ENCODE measurements at places on chromosomes 1 and 21. TPM values are rescaled to one million over a fixed set of nuclear protein-coding genes. Genes with fewer than 3 reads are reported as not detected.

Gene TSACC
- not detected for total RNA-seq

Gene ACTN2
- total RNA-seq: not detected

- H3K4me3 ChIP-seq: no peak overlapping the region
- no peaks in the 10 kb centered on the region for H3K36me3 ChIP-seq
- peaks cover 3% of the 10 kb centered on the region for H3K4me1 ChIP-seq
- no peak overlapping the region for H3K27ac ChIP-seq
Observed at GRCh38 chr1:171913385-171913784, 72.1 kb downstream of the DNM3 start.

DNA sequence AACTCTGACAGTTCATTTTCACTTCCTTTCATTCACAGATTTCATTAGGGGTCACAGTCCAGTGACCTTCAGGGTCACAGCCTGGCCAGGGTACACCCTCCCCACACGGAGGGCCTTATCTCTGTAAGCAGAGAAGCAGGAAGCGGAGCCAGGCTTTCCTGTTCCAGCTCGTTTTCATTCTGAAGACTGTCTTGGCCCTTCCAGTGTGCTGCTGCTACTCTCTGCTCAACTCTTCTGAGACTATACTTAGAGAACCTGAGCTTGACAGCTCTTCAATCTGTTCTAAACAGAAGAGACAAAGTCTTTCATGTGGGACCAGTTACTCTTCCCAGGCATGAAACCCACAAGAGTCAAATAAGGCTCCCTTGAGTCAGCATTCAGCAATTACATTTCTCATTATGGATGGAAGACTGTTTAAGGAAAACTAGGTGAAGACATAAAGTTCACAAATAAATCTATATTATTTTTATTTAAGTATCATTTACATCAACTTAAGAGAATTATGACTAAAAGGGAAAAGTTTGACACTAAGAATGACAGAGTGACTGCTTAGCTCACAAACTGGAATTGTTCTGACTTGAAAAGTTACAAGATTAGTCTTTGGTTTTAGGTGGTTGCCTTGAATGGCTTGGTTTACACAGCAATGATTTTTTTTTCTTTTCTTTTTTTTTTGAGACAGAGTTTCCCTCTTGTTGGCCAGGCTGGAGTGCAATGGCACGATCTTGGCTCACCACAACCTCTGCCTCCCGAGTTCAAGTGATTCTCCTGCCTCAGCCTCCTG is 4.8 kb upstream of the TDRD10 start:
- H3K36me3 ChIP-seq: no peaks in the 10 kb centered on the region
- H3K4me3 ChIP-seq: peak overlapping the region; percentile 26
- H3K27ac ChIP-seq: no peak overlapping the region
- no peak for DNase-seq
- peaks cover 21% of the 10 kb centered on the region for H3K4me1 ChIP-seq
- peaks cover 37% of the 10 kb centered on the region for H3K27me3 ChIP-seq

DNA sequence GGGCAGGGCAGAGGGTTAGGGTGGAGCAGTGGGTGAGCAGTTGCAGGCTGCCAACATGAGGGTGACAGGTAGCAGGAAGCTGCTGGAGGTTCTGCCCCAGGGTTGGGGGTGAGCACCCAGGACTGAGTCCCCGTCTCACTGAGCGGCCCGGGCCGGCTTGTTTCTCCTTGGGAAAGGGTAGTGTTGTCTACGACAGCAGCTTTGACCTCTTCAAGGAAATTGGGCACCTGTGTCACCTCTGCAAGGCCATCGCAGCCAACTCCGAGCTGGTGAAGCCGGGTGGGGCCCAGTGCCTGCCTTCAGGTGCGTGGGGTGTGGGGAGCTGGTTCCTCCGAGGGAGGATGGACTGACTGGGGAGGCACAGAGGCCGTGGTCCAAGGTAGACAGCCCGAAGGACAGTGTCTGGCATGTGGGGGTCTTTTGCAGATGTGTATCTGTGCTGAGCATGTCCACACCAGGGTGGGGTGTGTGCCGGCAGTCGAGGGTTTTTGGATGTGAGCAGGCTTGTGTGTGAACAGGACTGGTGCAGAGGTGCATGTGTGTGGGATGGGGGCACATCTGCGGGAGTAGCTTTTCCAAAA is 51.9 kb downstream of the DISP3 start:
- peaks cover 1% of the 10 kb centered on the region for H3K27me3 ChIP-seq
- DNase-seq: no peak
- no peaks in the 10 kb centered on the region for H3K36me3 ChIP-seq
- H3K4me3 ChIP-seq: no peak overlapping the region

DNA sequence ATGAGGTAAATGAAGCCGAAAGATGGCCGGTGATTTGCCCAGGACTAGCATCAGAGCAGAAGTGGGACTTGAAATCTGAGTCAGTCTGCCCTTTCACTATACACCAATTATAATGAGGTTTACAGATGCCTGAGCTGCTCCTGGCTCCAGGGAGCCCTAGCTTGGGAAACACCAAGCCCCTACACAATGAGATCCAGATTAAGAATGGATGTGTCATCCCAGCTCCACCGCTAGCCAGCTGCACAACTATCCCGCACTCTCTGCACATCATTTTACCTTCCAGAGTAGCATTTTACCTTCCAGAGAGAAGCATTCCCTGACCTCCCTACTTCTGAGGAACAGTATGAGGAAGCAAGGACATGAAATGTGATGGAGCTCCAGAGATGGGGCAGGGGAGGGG is 27.0 kb downstream of the SERTAD4 start:
- no peaks in the 10 kb centered on the region for H3K36me3 ChIP-seq
- H3K4me3 ChIP-seq: no peak overlapping the region
- no peak for DNase-seq
- H3K27me3 ChIP-seq: peaks cover 12% of the 10 kb centered on the region
- no peak overlapping the region for H3K27ac ChIP-seq

GRCh38 chr1:14511166-14511680 is 87.3 kb upstream of the KAZN start:
- no peaks in the 10 kb centered on the region for H3K4me1 ChIP-seq
- H3K27me3 ChIP-seq: peaks cover 4% of the 10 kb centered on the region
- no peak for DNase-seq
- H3K36me3 ChIP-seq: no peaks in the 10 kb centered on the region
- no peak overlapping the region for H3K4me3 ChIP-seq

DNA sequence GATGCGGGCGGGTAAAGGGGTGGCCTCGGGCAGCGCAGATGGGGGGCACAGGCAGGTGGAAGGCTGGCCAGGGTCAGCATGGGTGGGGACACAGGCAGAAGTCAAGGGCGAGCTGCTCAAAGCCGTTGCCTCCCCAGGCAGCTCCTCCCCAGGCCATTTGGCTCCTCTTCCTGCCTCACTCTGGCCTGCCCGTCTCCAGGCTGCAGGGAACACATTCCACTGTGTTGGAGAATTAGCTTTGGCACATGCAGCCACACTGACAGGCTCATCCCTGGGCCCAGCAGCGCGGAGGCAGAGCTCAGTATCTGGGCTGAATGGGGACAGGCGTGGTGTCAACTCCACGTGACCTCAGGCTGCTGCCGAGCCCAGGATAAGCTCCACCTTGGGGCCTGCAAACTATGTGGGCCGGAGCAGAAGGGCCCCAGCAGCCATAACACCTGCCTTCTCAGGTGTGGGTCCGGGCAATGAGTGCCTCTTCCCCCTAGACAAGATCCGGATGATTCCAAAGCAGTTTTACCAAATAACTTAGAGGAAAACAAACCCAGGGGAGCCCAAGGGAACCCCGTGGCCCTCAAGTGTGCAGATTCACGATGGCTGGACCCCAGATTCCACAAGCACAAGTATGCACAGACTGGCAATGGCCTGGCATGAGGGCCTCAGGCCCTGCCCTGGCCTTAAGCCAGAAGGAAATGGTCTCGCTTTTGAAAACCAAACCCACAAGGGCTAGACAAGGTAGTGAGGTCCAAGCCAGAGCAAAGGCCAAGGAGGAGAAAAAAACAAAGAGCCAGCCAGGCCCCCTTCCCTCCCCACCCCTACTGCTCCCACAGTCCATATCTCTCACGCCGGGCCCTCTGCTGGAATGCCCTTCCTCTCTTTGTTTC is 40.2 kb downstream of the HSPG2 start:
- H3K4me3 ChIP-seq: no peak overlapping the region
- H3K4me1 ChIP-seq: peaks cover 2% of the 10 kb centered on the region
- no peak for DNase-seq
- H3K27me3 ChIP-seq: peaks cover 2% of the 10 kb centered on the region

GRCh38 chr1:57329937-57330336 is 93.9 kb downstream of the DAB1 start:
- H3K36me3 ChIP-seq: no peaks in the 10 kb centered on the region
- H3K27me3 ChIP-seq: no peaks in the 10 kb centered on the region
- no peak for DNase-seq
- H3K27ac ChIP-seq: no peak overlapping the region

Gene SELENBP1
- not detected for total RNA-seq
